ENCODE measurements at places on chromosomes 3 and 15.
A peak's percentile ranks its signal among the peaks of the same experiment; 100 is the strongest.

- no peak for DNase-seq
Measured at GRCh38 chr15:101394654-101395053, 94.9 kb downstream of the PCSK6 start.

GRCh38 chr15:94075349-94075748, 156.0 kb upstream of the MCTP2 start:
- no peak for DNase-seq

GRCh38 chr3:8319935-8320634, 181.5 kb upstream of the LMCD1 start:
- no peak for DNase-seq

DNA sequence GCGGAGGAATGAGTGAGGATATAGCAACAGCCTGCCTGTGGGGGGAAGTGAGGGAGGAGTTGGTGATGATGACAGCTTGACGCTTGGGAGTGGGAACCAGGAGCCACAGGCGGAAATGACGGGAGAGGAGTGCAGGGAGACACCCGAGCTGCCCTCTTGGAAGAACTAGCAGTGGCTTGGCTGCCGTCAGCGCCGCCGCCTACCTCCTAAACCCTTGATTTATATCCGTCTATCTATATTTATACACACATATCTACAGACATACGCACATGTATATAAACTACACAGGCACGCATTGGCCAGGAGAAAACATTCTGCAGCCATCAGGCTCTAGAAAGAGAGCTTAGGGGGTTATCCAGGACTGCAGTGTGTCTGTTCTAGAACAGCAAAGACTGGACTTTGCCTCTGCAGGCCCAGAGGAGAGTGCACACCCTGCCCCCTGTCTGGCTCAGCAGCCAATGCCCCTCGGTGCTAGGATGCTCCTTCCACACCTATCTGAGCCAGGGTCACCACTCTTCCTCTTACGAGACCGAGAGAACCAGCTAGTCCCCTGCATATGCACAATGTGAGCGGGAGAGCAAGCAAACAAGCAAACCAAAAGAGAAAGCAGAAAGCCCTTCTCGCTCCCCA, 45.3 kb upstream of the MAGEF1 start:
- peak; percentile 85 for DNase-seq

GRCh38 chr3:60967141-60967540, 284.1 kb downstream of the FHIT start:
- no peak for DNase-seq

- DNase-seq = no peak
Measured at GRCh38 chr15:90597577-90597976, 67.9 kb downstream of the CRTC3 start.

GRCh38 chr15:69337138-69337537, 38.4 kb downstream of the PAQR5 start:
- no peak for DNase-seq

GRCh38 chr3:22988566-22988965, 214.6 kb upstream of the UBE2E2 start:
- DNase-seq = no peak
